ENCODE measurements at places on chromosomes 4 and X. TPM values are rescaled to one million over a fixed set of nuclear protein-coding genes. Genes with fewer than 3 reads are reported as not detected.
A peak's percentile ranks its signal among the peaks of the same experiment; 100 is the strongest.

DNA sequence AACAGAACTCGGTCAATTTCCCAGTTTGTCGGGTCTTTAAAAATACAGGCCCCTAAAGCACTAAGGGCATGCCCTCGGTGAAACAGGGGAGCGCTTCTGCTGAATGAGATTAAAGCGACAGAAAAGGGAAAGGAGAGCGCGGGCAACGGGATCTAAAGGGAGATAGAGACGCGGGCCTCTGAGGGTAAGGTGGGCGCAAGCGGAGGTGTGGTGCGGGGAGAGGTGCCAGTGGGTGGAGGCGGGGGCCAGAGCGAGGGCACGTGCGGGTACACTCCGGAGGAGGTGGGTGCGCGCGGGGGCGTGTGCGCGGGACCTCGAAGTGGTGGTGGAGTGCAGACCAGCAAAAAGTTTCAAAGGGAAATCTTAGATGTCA lies 787 bp upstream of the TET2 start:
- no peak for DNase-seq

GRCh38 chrX:72373136-72373535 lies 67.4 kb upstream of the CITED1 start:
- DNase-seq: no peak

DNA sequence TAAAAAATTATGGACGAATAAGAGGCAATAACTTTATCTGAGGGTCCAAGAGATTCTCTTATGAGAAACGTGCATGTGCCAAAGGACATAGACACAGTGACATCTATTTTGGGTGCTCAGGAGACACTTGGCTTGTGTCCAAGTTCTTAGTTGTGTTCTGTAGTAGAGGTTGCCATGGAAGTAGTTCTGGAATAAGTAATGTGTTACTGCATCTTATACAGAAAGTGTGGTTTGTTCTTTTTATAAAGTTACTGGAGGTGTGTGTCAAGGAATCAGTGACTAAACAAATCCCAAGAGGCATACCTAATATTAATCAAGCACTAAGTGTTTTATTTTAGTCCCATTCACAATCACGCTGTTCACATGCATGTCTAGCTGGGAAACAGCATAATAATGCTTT lies 305.7 kb downstream of the ARHGAP24 start:
- no peak for DNase-seq

GRCh38 chr4:53905941-53906377 lies 158.4 kb downstream of the CHIC2 start:
- DNase-seq: no peak

DNA sequence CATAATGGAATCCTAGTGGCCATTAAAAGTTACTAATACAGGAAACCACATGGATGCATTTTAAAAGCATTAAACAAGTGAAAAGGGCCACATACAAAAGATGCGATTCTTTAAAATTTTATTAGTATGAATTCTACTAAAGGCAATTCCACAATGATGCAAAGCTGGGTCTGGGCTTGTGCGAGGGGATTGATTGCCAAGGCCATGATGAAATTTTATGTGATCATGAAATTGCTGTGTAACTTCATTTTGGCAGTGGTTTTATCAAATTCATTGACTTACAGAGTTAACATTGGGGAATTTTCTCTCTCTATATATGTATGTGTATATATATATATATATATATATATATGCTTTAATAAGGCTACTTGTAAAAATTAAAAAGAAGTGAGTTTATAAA lies 1142.5 kb upstream of the IGFBP7 start:
- DNase-seq: no peak

DNA sequence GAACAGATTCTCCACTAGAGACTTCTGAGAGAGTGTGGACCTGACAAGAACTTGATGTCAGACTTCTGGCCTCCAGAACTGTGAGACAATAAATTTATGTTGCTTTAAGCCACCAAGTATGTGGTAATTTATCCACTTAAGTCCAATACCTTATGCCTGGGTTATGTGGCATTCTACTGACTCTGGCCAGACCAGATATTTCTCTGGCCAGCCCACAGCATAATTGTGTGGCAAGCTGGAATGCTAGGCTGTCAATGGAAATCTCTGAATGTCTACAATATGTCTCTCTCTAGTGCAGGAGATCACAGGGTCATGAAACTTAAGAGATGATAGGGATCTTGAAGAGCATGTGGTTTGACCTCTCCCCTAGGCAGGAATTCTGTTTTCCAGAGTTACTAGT lies 251.0 kb downstream of the ZNF674 start:
- peak; percentile 42 for DNase-seq

DNA sequence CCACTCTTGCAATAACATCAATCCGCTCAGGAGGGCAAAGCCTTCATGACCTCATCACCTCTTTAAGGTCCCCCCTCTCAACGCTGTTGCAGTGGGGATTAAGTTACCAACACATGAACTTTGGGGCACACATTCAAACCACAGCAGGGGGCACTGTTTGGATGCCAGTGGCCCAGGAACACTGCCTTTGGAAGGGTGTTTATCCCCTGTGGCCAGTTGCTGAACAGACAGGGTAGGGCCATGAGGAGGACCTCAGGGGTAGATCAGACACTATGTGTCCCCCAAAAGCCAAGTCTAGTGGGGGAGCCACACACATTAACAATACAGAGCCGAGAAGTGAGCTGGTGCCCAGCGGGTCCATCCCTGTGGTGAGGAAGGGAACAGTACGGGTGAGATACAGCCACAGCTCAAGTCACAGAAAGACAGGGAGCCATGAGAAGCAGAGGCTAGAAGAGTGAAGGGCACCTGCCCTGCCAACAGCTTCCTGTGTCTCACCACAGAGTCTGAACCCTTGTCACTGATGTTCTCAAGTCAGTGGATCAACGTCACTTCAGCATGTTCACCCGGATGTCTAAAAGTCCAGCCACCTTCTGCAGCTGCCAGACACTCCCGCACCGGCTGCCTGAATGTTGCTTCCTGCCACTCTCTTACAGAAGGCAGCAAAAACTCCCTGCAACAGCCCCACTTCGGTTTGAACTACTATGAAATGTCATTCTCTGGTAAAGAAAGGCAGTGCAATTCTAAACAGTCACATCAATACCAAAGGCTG lies 19.9 kb upstream of the MXD4 start:
- no peak for DNase-seq

DNA sequence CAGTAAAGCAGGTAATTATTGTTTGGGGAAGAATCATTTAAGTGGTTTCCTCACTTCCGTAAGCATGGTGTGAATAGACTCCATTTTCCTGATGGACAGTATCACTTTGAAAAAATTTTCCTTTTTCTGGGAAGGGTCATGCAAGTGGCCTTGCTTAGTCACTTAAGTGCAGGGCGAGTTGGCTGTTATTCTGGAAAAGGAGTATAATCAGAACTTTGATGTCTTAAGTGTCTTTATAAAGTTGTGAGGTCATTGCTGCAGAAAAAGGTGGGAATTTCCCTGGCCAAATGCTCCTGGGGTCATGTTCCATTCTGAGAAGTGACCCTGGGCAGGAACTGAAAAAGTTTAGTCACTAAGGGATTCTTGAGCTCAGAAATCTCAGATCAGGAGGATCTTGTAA lies 146.1 kb upstream of the OTUD4 start:
- DNase-seq: no peak

- no peak for DNase-seq
These were observed 36.4 kb upstream of the MAN2B2 start for GRCh38 chr4:6538575-6538974.

DNA sequence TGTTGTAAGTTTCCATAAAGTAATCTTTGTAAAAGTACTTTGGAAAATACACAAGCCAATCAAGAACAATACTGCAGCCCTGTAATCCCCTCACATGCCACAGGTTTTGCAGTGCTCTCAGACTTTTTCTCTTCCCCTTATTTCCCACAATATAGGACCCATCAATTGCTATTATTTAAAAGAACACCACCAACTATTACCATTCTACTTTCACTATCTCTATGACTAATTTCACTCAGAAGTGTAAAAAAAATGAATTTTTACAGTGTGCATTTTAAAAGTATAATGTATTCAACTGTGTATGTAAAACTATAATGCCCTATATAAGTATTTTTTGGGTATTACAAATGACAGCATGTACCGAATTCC lies 1.7 kb downstream of the ATP8A1 start:
- DNase-seq: no peak

GRCh38 chr4:76386566-76387305 lies 34.2 kb downstream of the CCDC158 start:
- DNase-seq: no peak

- no peak for DNase-seq
These were observed 7.5 kb upstream of the GUCY1A1 start for GRCh38 chr4:155659176-155659575.

GRCh38 chr4:57905965-57906364 lies 795.8 kb upstream of the IGFBP7 start:
- DNase-seq: no peak

DNA sequence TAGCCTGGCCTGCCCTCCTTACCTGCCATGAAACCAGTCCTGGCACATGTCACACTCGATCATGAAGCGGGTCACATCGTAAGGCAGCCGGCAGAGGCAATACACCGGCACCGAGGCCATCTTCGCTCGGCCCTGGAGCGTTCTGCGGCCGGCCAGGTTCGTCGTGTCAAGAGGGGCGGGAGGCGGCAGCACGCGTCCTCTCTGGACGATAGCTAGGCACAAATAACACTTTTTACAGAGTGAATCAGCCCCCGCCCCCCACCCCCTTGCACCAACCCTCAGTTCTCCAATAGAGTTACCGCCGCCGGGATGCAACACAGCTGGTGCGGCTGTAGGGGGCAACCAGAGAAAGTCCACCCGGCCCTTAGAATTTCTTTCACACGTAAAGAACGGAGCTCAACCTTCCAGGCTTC lies 1.7 kb downstream of the PHF8 start:
- peak; percentile 48 for DNase-seq

DNA sequence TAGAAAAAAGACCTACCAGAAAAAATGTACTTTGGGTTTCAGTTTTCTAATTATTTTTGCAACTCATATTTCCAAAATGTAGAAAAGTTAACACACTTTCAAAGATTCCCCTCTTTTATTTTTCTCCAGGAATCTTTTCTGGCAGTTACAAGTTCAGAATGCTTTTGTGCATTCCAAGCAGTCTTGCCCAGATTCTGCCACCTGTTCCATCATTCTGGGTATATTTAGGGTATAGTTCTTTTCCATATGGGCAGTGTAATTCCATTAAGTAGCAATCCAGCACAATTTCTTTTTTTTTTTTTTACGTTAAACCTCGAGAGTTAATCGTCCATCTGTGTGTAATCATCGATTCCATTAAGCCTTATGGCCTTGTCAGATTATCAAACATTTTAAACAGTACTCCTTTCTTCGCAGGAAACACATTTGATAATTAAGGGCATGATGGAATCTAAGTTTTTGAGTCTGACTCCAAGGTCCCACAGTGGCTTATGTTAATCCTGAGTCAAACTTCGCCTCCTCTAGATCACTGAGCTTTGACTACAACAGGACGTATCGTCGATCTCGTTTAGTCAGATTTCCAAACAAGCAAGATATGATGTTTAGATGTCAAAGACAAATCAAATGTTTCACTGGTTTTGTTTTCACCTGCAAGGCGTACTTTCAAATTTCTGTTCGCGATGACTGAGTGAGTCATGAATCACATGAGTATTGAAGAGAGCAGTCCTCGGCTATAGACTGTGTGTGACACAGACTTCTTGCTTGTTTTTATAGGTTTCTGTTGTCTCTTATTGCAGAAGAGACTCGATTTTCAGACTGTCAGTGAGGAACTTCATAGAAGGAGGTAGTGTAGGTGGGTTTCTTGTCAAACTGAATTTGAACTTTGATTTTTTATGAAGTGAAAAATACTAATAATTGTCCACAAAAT lies 118.9 kb upstream of the GK2 start:
- DNase-seq: no peak

DNA sequence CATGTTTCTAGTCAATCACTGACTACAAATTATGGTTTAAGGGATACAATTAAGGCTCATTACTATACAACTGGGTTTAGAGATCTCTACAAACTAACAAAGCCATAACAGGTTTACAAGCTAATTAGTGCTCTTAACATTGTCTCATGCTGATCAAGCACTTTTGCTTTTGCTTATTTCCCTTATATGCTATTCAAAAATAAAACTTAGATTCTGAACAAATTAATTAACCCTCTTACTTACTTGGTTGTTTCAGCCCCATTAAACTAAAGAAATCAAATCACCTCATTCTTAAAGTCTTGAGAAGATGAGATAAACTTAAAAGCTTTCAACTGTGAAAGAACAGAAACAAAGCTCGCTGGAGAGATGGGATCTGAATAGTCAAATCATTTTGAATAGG lies 2024.5 kb upstream of the ADGRL3 start:
- no peak for DNase-seq

DNA sequence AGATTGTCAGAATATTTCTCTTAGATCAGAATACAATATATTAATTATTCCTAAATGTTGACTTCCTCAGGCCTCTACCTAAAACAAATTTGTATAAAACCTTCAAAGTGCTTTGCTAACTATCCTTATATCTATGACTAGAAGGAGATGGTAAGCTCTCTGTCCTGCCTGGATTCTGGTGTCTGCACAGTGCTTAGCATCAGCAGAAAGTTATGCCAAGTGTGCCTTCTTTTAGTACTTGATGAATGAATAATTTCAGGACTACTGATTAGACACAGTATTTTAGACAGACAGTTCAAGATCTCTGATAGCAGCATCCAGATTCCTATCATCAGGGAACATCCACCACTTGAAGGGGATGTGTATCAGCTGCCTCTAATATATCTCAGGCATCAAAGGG lies 242.4 kb upstream of the TLL1 start:
- no peak for DNase-seq

DNA sequence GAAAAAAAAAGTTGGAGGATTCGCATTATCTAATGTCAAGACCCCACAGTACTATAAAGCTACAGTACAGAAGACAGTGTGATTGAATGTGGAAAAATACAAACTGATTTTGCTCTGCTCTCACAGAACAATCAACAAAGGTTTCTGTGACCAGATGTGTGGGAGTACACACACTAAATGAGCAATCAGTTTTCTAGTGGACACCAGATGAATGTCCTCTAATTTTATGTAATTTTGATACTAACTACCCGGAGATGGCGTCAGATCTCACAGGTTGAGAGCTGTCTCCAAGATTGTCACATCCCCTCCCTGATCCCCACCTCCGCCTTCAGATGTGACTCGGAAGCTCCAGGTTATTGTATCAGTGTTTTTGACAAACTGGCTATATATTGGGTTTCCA lies 81.9 kb upstream of the HUWE1 start:
- no peak for DNase-seq

- peak; percentile 16 for DNase-seq
These were observed 20.1 kb downstream of the TNIP3 start for GRCh38 chr4:121144021-121144420.

ANXA3 gene
- 139 TPM for total RNA-seq

SUPT20HL2 gene
- not detected for total RNA-seq

MGAT4D gene
- total RNA-seq: not detected

IL2RG gene
- total RNA-seq: not detected

TMEM35A gene
- total RNA-seq: not detected

ETNPPL gene
- total RNA-seq: not detected

GPRIN3 gene
- 0.02 TPM for total RNA-seq

HOPX gene
- 0.98 TPM for total RNA-seq

MTMR8 gene
- 1.9 TPM for total RNA-seq

DMRTC1 gene
- total RNA-seq: not detected

RPS6KA6 gene
- 6.5 TPM for total RNA-seq

PNMA6A gene
- not detected for total RNA-seq

PRICKLE3 gene
- 13.1 TPM for total RNA-seq

ANXA10 gene
- total RNA-seq: 3.0 TPM

NIPAL1 gene
- total RNA-seq: 7.0 TPM

SCD5 gene
- total RNA-seq: 41.1 TPM

KDM5C gene
- total RNA-seq: 133 TPM
